ENCODE measurements at places on chromosomes 3 and 15.

GRCh38 chr15:77417602-77418001 is 2.3 kb downstream of the PEAK1 start:
- no peak for DNase-seq

- no peak for DNase-seq
Measured at GRCh38 chr3:138072796-138073195, 42.6 kb downstream of the DZIP1L start.

DNA sequence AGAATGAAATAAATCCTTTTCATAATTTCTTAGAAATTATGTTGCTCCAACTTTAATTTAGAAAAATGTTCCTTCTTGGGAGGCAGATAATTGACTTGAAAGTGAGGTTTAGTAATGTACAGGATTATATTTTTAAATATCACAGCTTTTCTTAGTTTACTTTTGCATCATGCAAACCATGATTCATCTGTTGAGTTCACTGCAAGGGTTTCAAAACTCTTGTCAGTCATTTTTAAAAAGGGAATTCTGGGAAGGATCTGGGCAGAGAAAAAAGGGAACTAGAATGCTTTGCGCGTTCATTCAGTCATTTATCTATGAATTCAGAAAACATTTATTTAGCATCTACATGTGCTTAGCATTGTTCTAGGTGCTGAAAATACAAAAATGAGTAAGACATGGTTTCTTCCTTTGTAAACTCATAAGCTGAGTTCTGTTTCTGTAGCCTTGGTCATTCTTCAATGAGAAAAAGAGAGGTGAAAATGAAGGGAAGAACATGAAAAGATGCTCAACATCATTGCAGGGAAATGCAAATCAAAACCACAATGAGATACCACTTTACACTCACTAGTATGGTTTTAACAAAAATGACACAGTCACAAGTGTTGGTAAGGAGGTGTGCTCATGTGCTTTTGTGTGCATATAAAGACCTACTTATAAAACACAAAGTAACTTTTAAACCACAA is 209.1 kb downstream of the NR1D2 start:
- no peak for DNase-seq

DNA sequence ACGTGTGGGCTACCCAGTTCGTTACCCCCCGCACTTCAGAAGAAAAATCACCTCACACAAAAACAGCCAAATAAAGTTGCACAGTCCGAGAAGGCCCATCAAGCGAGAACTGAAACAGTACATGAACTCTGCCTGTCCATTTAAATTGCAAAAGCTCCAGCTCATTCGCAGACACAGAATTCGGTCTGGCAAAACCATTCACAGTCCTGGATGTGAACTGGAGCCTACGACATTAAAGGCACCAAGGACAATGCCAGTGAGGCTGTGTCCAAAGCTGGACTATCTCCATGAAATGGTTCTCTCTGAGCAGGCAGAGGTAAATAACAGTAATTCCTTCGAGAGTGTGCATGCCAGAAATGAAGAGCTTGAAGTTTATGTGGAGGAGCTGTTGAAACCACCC is 261.3 kb upstream of the ICE2 start:
- DNase-seq: no peak

GRCh38 chr3:68017069-68017468 is 362.7 kb upstream of the SUCLG2 start:
- DNase-seq: no peak

GRCh38 chr15:78453447-78453846 is 15.4 kb downstream of the IREB2 start:
- DNase-seq: no peak

- no peak for DNase-seq
Measured at GRCh38 chr15:66131831-66132230, 121.7 kb downstream of the MEGF11 start.

DNA sequence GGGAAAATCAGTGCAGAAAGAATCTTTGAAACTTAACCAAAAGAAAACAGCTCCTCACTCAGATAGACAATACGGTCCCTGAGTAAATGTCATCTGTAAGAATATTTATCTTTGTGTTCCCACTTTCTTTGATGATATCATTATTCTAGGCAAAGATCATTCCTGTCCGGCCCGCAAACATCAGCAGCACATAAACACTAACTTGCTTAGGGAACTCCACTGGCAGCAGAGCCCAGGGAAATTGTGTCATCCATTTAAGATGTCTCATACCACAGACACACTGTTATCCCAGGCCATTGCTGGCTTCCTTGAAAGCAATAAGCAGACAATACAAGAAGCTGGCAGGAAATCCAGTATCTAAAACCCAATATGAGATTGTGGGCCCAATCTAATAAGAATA is 20.1 kb upstream of the CD96 start:
- no peak for DNase-seq

DNA sequence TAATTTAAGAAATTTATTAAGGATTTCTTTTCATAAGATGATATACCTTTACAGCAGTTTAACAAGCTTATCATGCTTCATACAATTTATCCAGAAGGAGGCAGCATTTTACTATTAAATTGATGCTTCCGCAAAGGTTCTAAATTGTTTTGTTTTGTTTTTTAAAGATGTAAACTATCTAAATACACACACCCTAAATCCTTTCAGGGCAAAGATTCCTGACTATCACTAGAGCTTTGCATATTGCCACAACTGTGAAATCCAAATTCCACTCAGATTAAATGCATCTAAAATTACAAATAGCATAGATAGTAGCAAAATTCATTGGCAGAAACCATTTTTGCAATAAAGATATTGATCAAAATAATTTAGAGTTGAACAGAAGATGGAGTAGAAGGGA is 44.5 kb upstream of the CCNL1 start:
- DNase-seq: no peak

- no peak for DNase-seq
Measured at GRCh38 chr3:190224456-190224855, 97.8 kb downstream of the CLDN1 start.

DNA sequence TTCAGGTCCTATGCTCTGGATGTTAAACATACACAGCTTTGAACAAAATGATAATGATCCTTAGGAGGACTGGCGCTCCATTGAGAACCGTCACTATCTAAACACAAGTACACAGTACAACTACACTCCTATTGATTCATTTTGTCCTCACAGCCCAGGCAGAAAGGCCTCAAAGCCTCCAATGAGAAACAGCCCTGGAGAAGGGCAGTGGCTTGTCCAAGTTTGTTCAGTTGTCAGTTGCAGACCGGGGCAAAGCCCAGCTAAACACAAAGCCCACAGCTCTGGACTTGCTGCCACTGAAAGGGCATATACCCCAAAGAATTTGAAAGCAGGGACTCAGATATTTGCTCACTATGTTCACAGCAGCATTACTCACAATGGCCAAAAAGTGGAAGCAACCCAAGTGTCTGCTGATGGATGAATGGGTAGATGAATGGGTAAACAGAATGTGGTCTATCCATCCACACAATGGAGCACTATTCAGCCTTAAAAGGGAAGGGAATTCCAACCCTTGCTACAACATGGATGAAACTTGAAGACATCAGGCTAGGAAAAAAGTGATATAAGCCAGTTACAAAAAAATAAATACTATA is 34.7 kb downstream of the NUP210 start:
- DNase-seq: no peak

GRCh38 chr3:78979028-78979427 is 788.8 kb downstream of the ROBO1 start:
- DNase-seq: no peak

DNA sequence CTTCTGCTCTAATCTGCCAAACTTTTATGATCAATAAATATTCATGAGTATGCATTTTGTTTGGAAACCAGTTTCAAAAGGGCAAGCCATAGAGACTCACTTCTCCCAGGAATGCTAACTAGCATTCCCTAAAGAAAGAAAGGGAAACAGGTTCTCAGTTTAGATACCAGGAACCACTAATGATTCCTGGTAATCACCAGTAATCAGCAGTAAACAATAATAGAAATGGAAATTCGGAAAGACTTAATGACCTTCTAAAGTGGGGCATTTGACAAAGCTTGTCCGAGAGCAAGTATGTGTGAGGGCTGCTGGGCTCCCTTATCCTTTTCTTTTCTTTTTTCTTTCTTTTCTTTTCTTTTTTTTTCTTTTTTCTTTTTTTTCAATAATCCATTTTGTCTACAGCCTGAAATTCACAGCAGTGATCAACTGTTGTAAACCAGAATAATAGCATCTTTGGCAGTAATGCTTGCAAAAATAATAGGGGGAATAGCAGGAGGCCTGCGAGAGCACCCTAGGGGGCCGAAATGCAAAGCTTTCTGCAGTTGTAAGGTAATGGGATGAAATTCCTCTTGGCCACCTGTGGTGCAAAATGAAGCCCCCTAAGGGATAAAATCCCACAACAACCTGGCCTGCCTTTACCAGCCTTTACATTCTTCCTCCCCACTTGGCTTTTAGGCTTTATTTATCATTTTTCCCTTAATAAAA is 253.2 kb downstream of the ZPLD1 start:
- no peak for DNase-seq

DNA sequence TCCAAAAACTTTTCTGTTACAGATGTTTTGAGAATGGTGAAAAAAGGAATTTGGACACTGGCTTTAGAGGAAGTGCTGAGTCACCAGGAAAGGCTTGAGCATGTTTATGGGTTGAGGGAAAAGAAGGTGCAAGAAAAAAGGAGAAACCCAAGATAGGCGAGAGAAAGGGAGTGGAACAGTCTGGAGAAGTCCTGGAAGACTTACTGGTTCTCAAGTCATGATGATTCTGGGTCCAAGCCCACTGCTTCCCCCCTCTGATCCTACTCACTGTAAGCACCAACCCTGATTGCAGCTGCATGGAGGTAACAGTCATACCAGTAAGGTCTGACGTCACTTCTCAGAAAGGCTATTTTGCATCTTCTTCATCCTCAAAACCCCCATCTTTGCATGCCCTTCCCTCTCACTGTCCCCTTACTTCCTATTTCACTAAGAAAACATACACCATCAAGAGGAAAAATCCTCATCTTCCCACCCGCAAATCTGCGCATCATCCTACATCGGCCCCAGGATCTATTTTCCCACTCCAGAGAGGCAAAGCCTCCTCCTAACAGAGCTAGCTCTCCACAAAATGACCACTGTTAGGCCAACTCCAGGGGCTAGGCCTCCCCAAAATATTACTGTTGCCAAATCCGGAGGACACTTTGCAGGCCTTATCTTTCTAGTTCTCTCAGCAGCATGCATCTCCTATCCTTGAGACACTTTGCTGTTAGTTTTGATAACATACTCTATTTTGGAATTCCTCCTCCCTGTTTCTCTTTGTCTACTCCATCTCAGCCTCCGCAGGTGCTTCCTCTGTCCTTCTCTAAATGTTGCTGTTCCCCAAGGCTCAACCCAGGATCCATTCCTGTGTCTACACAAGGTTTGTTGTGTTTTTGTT is 3.2 kb upstream of the ATP13A3 start:
- DNase-seq: no peak

DNA sequence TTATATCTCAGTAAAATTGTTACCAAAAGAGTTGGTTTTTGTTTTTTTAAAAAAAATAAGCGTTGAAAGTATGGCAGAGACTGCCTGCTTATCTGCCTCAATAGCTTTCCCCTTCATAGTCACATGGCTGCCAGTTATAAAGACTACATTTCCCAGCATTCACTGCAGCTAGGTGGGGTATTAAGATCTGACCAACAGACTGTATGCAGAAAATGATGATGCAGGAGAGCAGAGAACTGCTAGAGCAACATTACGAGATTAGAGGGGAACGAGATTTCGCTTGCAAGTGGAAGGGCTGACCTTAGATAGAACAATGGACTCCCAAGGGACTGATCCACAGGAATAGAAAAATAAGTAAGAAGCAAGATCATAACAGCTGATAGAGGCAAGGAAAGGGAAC is 14.3 kb downstream of the RHOA start:
- no peak for DNase-seq

GRCh38 chr3:153394017-153394416 is 232.0 kb downstream of the RAP2B start:
- no peak for DNase-seq

DNA sequence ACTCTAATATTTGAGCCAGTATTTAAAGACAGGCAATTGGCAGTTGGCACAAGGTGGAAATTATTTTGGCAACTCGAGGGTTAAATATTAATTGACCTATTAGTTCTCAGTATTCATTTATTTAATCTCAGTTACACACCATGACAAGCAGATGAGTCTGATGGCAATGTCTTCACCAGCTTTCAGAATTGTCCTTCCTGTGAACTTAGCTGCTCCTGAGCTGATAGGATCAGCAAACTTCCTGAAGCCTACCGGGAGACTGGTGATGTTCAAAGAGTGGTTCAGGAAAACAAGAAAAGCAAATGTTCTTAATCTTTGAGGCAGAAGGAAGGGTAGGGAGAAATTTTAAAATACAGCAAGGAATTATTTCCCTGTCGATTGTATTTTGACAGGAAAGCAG is 522.2 kb downstream of the SOX2 start:
- no peak for DNase-seq

DNA sequence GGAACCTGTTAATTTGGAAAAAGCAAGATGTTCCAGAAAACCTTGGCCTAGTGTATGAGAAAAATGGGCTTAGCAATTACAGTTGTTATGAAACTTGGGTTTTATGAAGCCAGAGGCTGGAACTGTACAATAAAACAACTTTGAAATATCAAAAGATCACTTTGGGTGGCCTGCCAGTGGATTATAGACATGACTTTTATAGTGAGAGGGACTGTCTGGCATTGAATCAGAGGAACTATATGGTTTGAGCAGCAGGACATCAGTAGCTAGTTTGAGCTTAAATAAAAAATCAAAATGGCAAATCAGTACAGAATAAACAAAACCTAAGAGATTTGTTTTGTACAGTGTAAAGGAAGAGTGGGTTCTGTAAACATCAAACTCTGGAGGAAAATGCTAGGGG is 115.0 kb upstream of the PTPRG start:
- no peak for DNase-seq

DNA sequence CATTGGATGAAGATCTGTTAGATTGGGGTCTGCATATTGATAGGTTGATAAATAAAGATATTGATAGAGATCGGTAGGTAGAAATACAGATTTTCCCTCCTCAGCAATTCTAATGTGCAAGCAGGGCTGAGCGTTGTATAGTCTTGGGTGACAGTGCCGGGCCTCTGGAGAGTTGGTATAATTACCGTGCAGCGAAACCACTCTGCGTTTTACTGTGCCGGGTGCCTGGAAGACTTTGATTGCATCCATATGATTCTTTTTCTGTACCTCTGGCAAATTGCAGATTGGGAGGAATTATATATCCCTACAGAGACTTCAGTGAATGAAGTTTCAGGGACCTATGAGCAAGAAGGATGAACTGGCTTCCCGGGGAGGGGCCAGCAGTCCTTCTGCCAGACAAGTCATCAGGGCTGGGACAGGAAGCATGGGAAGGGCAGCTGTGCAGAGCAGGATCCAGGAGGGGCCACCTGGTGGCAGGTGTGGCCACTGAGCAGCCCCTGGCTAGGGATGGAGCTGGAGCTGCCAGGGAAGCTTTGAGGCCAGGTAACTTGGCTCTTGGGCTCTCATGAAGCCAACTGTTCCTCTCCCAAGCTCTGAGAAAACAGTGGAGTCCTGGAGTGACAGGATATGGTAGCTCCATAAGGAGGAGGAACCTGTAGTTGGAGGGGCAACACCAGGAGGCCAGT is 132.5 kb downstream of the APBA2 start:
- DNase-seq: no peak

GRCh38 chr15:28105793-28106192 is 6.7 kb upstream of the OCA2 start:
- DNase-seq: no peak

All from activated CD4-positive, CD25-positive, alpha-beta regulatory T cell (primary cell).